ENCODE measurements at places on chromosomes 16 and 17.
A peak's percentile ranks its signal among the peaks of the same experiment; 100 is the strongest.

DNA sequence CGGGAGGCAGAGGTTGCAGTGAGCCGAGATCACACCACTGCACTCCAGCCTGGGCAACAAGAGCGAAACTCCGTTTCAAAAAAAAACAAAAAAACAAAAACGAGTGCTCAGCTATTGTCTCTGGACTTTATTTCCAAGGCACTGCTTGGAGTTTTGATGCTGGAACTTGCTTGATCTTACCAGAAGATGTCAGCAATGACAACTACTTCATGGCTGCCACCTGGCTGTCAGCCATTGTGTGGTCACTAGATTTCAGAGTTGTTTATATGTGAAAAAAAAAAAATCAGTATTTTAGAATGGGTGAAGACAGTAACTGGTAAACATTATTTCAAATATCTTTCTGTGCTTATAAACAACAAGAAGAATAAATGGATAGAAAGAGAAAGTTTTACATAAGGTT lies 26.3 kb upstream of the OR4D1 start:
- no peak for DNase-seq

DNA sequence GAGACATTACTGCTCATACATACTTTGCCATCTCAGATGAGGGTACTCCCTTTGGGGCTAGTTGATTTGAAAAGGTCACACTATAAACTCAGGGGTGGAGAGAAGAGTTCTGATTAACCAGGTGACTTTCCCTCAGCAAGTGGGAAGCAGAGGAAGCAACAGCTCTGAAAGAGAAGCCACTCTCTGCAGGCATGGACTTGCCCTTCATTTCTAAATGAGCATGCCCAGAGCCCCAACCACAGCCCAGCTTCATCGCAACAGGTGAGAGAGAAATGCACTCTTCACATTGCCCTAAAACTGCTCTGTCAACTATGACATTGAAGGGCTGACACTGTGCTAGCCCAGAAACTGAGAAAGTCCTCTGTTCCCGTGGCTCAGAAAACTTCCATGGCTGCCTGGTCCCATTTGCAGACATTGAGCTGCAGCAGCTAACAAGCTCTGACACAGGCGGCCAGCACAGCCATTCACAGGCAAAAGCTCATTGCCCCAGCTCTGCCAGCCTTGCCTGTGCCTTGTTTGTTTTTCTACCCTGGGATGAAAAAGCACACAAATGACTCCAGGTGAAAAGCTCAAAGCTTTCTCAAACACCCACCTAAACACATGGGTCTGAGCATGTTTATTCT lies 419.8 kb upstream of the DYNLRB2 start:
- DNase-seq: no peak

DNA sequence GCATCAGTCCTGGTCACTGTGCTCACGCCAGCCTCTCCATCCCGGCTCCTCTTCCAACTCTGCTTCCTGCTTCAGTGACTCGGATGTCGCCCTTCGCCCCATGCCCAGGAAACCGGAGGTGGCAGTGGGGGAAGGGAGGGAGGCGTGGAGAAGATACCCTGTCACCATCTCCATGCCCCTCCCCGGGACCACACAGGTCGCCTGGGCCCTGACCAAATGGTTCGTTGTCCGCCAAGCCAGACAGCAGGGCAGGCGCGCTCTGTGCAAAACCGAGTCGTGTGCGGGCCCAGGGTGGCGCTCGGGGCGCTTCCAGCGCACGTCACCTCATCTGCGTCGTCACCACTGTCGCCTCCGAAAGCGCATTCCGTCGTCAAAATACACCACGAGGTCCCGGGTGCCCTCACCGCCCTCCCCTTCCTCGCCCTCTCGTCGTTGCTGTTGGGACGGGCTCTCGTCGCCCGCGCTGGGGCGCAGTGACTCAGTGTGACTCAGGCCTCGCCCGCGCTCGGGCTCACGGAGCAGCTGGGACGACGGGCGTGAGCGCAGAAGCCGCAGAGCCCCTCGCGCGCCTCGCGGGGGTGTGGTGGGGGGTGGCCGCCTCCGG lies 39.2 kb downstream of the ZNF778 start:
- peak; percentile 54 for DNase-seq

DNA sequence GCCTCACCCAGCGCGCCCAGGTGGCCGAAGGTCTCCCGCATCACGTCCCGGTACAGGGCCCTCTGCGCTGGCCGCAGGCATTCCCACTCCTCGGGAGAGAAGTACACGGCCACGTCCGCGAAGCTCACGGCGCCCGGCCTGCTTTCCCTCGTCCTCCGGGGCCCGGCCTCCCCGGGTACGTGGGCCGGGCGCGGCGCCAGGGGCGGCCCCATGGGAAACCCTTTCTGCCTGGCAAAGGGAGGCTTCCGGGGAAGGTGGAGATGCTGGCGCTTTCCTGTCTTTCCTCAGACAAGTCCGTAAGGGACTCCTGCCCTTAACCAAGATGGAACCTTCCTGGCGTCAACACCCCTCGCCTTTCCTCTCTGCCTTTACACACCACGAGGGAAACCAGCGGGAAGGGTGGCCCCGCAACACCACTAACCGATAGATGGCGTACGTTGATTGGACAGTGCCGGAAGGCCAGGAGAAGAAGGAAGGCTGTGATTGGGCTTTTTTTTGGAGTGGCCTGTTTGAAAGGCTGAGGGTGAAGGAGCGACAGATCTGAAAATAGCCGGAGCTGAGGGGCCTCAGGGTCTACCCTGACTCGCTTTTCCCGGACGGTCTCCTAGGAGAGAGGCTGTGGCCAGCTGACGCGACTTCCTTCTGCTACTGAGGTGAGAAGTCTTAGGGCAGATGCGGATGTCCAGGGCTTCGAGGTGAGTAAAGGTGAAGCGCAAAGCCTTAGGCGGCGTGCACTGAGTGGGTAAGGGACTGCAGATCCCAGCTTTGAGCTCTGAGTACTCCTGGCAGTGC lies at the start of gene ZNF785:
TSS of gene ZNF785 (minus strand) at position 298 of the 792 bp plus-strand sequence. CDS start at position 212, 86 bp downstream.
- DNase-seq: peak; percentile 94

- no peak for DNase-seq
These were observed 36.7 kb downstream of the STAT5A start for GRCh38 chr17:42325026-42325425.

Measured in activated CD4-positive, alpha-beta T cell treated with anti-CD3 and anti-CD28 coated beads, Interleukin-2, amount 50 U/mL, for 24 hours (primary cell).